T-helper 22 cell (primary cell): ENCODE measurements at places on chromosomes 5 and 9.

- no peak for DNase-seq
Measured at GRCh38 chr5:39478863-39479262, 54.1 kb upstream of the DAB2 start.

- no peak for DNase-seq
Measured at GRCh38 chr5:179288101-179288808, 57.0 kb downstream of the ADAMTS2 start.

DNA sequence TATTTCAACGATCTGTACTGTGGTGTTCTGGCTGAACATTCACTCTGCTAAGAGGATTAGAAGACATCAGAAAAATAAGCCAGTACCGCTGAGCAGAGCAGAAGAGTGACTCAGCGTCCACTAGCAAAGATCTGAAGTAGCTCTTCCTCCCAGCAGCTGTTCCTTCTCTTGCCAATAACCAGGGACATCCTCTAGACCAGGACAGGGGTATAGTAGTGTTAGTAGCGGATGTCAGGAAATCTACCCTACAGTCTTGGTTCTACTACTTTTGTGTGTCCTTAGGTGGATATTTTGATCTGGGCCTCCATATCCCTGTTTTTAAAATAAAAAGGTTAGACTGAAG is 103.6 kb downstream of the TSSK1B start:
- no peak for DNase-seq

- DNase-seq = no peak
Measured at GRCh38 chr9:99299211-99300102, 77.4 kb downstream of the SEC61B start.

DNA sequence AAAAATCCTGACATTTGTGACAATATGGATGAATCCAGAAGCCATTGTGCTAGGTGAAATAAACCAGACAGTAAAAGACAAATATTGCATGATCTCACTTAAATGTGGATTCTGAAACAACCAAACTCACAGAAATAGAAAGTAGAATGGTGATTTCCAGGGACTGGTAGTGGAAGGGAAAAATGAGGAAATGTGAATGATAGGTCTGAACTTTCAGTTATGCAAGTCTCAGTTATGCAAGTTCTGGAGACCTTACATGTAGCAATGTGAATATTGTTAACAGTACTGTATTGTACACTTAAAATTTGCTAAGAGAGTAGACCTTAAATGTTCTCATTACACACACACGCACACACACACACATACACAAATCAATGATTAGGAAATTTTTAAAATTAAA is 84.9 kb downstream of the SLCO4C1 start:
- no peak for DNase-seq

GRCh38 chr9:26537211-26537610 is 355.4 kb downstream of the CAAP1 start:
- no peak for DNase-seq
